ENCODE measurements at places on chromosomes 6 and 20.

- DNase-seq: peak; percentile 69
These were observed 111.2 kb upstream of the BEND6 start for GRCh38 chr6:56843476-56844349.

DNA sequence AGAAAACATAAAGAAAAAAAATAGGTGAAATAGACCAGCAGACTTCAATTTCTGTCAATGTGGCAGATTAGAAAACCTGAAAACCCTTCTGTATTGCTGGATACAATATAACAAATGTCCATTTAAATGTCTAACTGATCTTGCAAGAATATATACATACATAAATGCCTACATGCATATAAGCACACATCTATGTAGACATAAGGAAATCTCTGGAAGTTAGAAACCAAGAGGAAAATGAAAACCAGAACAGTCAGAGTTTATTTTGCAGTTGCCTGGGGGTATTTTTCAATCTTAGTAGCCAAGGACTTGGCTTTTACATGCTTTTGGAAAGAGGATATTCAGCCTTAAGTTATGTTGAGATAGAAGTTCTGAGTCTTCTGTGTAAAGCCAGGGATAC, 184.0 kb downstream of the RPS12 start:
- no peak for DNase-seq

GRCh38 chr20:32514760-32515159, 70.4 kb downstream of the NOL4L start:
- DNase-seq: no peak

DNA sequence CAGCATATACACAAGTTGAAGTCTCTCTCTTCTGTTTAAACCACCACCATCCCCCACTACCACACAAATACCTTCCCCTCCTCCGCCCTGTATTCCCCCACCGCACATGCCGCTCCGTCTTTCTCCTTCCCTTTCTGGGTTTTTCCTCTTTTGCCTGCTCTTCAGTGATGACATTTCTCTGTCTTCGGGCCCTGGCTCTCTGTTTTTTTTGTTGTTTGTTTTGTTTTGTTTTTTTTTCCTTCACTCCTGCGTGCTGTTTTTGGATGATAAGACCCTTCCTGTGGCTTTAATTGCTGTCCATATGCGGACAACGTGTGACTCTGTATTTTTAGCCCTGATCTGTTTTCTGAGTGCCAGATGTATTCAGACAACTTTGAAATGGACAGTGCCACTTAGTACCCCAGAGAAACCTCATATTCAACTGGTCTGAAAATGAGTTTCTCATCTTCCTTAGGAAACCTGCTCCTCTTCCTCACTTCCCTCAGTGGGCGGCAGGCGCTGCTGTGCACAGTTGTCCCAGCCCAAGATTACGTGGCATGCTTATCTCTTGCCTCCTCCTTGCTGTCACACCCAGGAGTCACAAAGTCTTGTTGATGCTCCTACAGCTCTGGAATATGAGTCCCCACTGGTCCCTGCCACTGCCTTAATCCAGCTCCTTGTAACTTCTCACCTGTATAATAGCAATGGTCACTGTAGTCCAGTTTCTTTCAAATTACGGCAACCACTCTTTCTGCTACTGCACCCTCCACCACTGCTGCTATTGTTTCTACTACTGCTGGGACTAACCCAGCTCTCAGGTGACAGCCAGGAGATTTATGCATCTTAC, 8.2 kb downstream of the PPP1R14C start:
- no peak for DNase-seq

GRCh38 chr6:121855521-121855920, 420.1 kb downstream of the GJA1 start:
- no peak for DNase-seq

- DNase-seq: no peak
These were observed 7.7 kb downstream of the NRN1 start for GRCh38 chr6:5998711-5999687.

GRCh38 chr6:1515781-1516180, 93.9 kb upstream of the FOXC1 start:
- DNase-seq: no peak

DNA sequence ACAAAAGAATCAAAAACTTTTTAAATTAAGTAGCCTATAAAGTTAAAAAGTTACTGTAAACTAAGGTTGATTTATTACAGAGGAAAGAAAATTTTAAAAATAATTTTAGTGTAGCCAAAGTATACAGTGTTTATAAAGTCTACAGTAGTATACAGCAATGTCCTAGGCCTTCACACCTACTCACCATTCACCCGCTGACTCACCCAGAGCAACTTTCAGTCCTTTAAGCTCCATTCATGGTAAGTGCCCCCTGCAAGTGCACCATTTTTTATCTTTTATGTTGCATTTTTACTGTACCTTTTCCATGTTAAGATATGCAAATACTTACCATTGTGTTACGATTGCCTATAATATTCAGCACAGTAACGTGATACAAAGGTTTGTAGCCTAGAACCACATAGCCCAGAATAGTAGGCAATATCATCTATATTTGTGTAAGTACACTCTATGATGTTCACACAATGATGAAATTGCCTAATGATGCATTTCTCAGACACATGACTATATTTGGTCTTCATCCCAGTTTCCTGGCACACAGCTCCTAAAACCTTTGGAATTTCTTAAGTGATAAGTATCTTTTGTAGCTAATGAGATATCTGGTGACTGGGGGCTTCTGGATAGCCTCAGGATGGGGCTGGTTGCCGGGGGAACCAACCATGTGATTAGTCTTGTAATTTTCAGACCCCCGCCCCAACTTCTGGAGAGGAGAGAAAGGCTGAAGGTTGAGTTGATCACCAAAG, 111.0 kb downstream of the MRPL14 start:
- DNase-seq: no peak
